ENCODE measurements at places on chromosomes 4 and X. TPM values are rescaled to one million over a fixed set of nuclear protein-coding genes. Genes with fewer than 3 reads are reported as not detected.

GRCh38 chrX:9482408-9482807 is 17.6 kb downstream of the TBL1X start:
- no peak overlapping the region for H3K4me3 ChIP-seq
- H3K27ac ChIP-seq: no peak overlapping the region
- H3K27me3 ChIP-seq: no peaks in the 10 kb centered on the region
- H3K4me1 ChIP-seq: no peaks in the 10 kb centered on the region
- H3K36me3 ChIP-seq: no peaks in the 10 kb centered on the region

TRIM60 gene
- total RNA-seq: not detected

- no peaks in the 10 kb centered on the region for H3K27me3 ChIP-seq
- H3K4me3 ChIP-seq: no peak overlapping the region
- no peak for DNase-seq
- H3K27ac ChIP-seq: no peak overlapping the region
These were observed 25.2 kb downstream of the NYX start for GRCh38 chrX:41472231-41472815.

DNA sequence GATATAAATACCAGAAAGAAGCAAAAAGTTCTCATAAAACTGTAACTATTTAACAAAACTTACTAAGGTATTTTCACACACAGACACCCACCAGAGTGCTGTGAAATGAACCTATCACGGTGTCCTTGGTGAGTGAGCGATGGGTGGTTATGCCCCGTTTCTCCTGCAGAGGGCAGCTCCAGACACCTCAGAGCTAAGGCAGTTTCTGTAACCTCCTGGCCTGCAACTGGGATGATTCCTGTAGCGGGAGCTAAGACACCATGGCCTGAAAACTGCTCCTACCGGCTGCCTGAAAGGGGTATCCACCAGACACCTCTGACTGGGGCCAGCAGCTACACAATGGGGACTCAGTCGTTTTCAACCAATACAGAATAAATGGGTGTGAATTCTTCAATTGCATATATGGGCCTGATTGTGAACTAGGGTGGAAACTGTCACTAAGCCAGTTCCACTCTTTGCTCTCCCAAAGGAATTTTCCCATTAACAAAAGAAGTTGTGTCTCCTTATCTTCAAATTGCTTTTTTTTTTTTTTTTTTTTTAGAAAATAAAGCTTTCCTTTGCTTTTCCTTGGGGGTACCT is 2375.8 kb upstream of the TENM3 start:
- no peaks in the 10 kb centered on the region for H3K36me3 ChIP-seq
- H3K4me1 ChIP-seq: no peaks in the 10 kb centered on the region
- no peaks in the 10 kb centered on the region for H3K27me3 ChIP-seq
- no peak for DNase-seq
- no peak overlapping the region for H3K4me3 ChIP-seq
- no peak overlapping the region for H3K27ac ChIP-seq

CDKL2 gene
- 2.8 TPM for total RNA-seq

DNA sequence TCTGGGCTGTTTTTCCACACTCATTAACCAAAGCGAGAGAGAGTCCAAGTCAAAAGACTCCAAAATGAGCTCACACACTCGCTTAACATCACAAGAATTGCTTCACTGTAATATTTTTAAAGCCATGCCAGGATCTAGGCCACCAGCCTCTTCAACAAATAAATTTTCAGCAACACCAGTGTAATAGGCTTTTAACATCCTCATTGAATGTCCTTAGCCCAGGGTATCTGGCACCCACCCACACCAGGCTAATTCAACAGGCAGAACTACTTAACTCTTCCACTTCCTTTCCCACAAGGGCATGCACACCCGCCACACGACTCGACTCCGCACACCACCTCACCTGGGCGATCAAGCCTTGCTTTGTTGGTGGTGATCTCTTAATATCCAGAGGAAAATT is 34.2 kb downstream of the FAT1 start:
- H3K4me3 ChIP-seq: no peak overlapping the region
- peaks cover 7% of the 10 kb centered on the region for H3K4me1 ChIP-seq
- H3K36me3 ChIP-seq: no peaks in the 10 kb centered on the region
- DNase-seq: no peak
- H3K27ac ChIP-seq: no peak overlapping the region
